Thymus (tissue), 14 donors: ENCODE measurements at places on chromosomes 7 and 10. TPM values are rescaled to one million over a fixed set of nuclear protein-coding genes. Genes with fewer than 3 reads are reported as not detected.

DNA sequence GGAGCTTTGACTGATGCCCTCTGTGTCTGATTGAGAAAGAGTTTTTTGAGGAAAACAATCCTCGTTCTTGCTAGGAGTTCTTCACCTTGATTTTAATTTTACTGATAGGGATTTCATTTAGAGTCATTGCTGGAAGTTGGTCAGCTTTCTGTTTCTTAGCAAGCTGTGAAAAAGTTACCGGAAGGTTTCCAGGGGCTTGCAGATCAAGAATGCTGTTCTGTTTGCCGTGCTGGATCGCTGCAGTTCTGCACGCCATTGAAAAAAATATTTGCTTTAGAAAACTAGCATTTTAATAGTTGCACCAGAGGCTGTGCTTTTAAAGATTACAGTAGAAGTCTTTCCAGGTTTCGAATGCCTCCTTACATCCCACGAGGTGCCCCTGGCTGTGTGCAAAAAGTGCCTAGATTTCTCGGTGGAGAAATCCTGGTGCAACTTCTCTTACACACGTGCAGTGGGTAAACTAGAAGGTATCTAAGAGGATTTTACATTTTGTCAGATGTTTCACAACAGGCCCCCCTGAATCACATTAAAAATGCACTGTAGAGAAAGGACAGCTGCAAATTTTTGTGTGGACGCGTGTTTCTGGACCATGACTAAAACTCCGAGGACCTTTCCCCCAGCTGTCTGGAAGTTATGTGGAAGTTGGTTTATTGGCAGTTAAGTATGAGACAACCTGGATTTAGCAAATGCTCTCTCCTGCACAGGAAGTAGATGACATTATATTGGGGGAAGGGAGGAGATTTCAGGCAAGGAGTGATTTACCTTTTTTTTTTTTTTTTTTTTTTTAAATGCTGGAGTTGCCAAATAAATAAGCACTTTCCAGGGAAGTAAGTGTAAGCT, 5.8 kb downstream of the TCF7L2 start:
- DNase-seq: no peak
- peak overlapping the region; percentile 3 for H3K4me3 ChIP-seq
- no peak overlapping the region for H3K27ac ChIP-seq
- H3K36me3 ChIP-seq: no peaks in the 10 kb centered on the region
- peaks cover 16% of the 10 kb centered on the region for H3K27me3 ChIP-seq
- H3K4me1 ChIP-seq: no peaks in the 10 kb centered on the region

GRCh38 chr7:70481570-70482123, 650.3 kb upstream of the GALNT17 start:
- no peak overlapping the region for H3K27ac ChIP-seq
- no peaks in the 10 kb centered on the region for H3K36me3 ChIP-seq
- H3K4me3 ChIP-seq: no peak overlapping the region
- DNase-seq: no peak
- no peaks in the 10 kb centered on the region for H3K4me1 ChIP-seq

The OPN1SW gene
- not detected for total RNA-seq

The DEPP1 gene
- total RNA-seq: 12.2 TPM

GRCh38 chr7:133727476-133728214, 399.5 kb upstream of the LRGUK start:
- H3K4me3 ChIP-seq: no peak overlapping the region
- no peaks in the 10 kb centered on the region for H3K36me3 ChIP-seq
- H3K4me1 ChIP-seq: no peaks in the 10 kb centered on the region
- no peaks in the 10 kb centered on the region for H3K27me3 ChIP-seq
- no peak overlapping the region for H3K27ac ChIP-seq
- no peak for DNase-seq

- no peak overlapping the region for H3K4me3 ChIP-seq
- H3K4me1 ChIP-seq: peaks cover 10% of the 10 kb centered on the region
- no peak for DNase-seq
Measured at GRCh38 chr7:66766041-66766440, 25.5 kb downstream of the RABGEF1 start.

- no peaks in the 10 kb centered on the region for H3K4me1 ChIP-seq
- H3K27me3 ChIP-seq: no peaks in the 10 kb centered on the region
- DNase-seq: no peak
- no peaks in the 10 kb centered on the region for H3K36me3 ChIP-seq
- no peak overlapping the region for H3K27ac ChIP-seq
Measured at GRCh38 chr10:59562126-59562525, 147.5 kb downstream of the SLC16A9 start.
